ENCODE measurements at places on chromosomes 16 and 17. TPM values are rescaled to one million over a fixed set of nuclear protein-coding genes. Genes with fewer than 3 reads are reported as not detected.

KRTAP3-1 gene
- total RNA-seq = not detected

ZNF598 gene
- total RNA-seq = 20.3 TPM

CHAD gene
- 0.67 TPM for total RNA-seq

SYT17 gene
- 8.0 TPM for total RNA-seq

XYLT1 gene
- 11.0 TPM for total RNA-seq

STH gene
- not detected for total RNA-seq

- no peaks in the 10 kb centered on the region for H3K36me3 ChIP-seq
- DNase-seq = no peak
- H3K27ac ChIP-seq = no peak overlapping the region
- no peak overlapping the region for H3K4me3 ChIP-seq
Measured at GRCh38 chr17:55053855-55054254, 85.3 kb downstream of the STXBP4 start.

- no peaks in the 10 kb centered on the region for H3K27me3 ChIP-seq
- no peak for DNase-seq
- no peak overlapping the region for H3K4me3 ChIP-seq
- peaks cover 6% of the 10 kb centered on the region for H3K4me1 ChIP-seq
Measured at GRCh38 chr16:50690177-50690576, 3.2 kb upstream of the NOD2 start.

DNA sequence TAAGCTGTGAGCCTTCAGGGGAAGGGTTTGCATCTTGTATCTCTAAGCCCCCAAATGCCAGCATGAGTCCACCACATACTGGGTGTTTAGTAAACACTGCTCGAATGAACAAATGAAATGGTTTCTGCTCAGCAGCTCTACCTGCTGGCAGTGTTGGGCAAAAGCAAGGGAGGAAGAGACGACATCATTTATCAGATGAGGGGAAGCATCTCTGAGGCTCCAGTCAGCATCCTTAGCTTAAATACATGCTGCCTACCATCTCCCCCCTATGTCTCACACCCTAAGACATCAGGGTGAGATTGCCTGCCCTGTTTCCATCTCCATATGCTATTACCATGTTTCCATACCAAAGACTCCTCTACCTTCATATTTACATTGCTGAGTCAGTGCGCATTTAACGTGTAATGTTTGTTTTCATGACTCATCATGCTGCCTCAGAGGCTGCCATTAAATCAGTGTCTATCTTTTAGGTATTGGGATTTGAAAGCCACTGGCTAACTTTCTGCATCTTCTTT, 379.8 kb downstream of the UTP18 start:
- H3K27me3 ChIP-seq = no peaks in the 10 kb centered on the region
- H3K4me3 ChIP-seq = no peak overlapping the region
- peak; percentile 7 for DNase-seq
- no peak overlapping the region for H3K27ac ChIP-seq
- H3K4me1 ChIP-seq = peaks cover 17% of the 10 kb centered on the region

GRCh38 chr16:27531186-27531585, 18.5 kb downstream of the GTF3C1 start:
- no peak overlapping the region for H3K27ac ChIP-seq
- H3K4me1 ChIP-seq = no peaks in the 10 kb centered on the region

DNA sequence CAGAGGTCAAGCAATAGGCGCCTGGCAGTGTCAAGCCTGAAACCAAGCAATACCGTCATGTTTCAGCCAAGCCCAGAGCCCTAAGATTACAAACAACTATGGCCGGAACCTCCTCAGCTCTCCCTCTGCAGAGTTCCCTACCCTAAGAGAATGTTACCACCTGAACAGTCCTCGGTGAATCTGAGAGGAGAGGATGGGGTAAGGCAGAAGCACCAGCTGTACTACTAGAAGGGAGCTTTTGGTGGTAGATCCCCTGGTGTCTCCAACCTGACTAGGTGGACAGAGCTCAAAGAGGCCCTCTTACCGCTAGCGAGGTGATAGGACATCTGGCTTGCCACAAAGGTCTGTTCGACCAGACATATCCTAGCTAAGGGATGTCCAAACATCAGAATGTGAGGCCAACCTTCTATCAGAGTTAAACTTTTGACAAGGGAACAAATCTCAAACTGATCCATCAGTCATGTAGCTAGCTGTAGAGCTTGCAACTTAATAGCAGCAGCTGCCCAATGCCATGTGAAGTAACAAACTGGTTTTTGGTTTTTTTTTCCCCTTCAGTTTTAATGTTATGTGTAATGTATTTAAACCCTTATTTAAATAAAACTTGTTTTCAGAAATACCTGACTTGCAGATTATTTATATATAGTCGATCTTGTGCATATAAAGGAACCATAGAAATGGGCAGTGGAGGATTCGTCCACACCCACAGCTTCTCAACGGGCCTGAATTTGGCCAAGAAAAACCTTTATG, 2.5 kb downstream of the EIF1 start:
- peak overlapping the region; percentile 100 for H3K27ac ChIP-seq
- H3K27me3 ChIP-seq = no peaks in the 10 kb centered on the region
- no peak for DNase-seq
- peaks cover 60% of the 10 kb centered on the region for H3K36me3 ChIP-seq

GRCh38 chr17:2190014-2190413, 113.6 kb downstream of the SMG6 start:
- H3K4me1 ChIP-seq = peaks cover 18% of the 10 kb centered on the region
- H3K36me3 ChIP-seq = peaks cover 3% of the 10 kb centered on the region
- no peak overlapping the region for H3K4me3 ChIP-seq
- no peaks in the 10 kb centered on the region for H3K27me3 ChIP-seq
- H3K27ac ChIP-seq = peak overlapping the region; percentile 36
